ENCODE measurements at places on chromosomes 5 and 9.

DNA sequence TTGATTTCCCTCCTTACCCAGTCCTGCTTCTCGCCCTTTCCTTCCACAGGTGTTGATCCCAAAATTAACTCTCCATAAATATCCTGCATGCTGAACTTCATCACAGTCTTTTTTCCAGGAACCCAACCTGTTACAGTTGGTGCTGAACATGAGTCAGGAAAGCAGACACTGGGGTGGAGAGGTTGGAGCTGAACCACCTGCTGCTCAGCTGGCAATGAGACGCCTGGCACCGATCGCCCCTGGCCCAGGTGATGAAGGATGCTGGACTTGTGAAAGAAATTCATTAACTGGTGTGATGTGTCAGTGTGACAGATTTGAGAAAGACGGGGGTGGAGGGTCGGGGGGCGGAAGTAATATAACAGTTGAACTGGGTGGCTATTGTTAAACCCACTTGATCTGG is 30.6 kb downstream of the CPLX2 start:
- DNase-seq = no peak

DNA sequence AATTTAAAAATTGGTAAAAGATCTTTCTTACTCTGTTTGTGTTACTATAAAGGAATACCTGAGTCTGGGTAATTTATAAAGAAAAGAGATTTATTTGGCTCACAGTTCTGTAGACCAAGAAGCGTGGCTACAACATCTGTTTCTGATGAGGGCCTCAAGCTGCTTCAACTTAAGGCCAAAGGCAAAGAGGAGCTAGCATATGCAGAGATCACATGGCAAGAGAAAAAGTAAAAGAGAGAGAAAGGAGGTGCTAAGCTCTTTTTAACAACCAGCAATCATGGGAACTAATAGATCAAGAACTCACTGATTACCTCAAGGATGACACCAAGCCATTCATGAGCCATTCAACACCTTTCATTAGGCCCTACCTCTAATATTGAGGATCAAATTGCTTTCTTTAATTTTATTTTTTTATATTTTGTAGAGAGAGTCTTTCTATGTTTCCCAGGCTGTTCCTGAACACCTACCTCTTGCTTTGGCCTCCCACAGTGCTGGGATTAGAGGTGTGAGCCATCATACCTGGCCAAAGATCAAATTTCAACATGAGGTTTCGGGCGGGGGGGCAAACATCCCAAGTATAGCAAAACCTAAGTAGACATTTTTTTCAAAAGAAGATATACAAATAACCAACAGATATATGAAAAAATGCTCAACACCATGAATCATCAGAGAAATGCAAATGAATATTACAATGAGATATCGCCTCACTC is 16.0 kb upstream of the SHC3 start:
- no peak for DNase-seq

- no peak for DNase-seq
These were observed 74.9 kb upstream of the CACNA1B start for GRCh38 chr9:137802521-137803243.

DNA sequence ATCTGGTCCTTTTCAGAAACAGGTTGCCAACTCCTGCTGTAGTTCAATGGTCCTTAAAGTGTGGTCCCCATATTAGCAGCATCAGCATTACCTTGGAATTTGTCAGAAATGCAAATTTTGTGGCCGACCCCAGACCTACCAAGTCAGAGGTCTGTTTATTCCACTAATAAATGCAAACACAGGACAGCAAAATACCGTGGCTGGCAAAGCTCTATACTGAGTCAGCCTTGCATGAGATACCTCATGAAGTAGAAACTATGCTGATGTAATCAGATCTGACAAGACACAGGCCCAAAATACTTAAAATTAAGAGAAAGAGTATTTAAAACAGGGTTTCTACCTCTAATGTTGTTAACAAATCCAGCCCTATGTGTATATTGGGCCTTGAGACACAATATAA is 3.0 kb downstream of the GOLM1 start:
- DNase-seq = no peak

DNA sequence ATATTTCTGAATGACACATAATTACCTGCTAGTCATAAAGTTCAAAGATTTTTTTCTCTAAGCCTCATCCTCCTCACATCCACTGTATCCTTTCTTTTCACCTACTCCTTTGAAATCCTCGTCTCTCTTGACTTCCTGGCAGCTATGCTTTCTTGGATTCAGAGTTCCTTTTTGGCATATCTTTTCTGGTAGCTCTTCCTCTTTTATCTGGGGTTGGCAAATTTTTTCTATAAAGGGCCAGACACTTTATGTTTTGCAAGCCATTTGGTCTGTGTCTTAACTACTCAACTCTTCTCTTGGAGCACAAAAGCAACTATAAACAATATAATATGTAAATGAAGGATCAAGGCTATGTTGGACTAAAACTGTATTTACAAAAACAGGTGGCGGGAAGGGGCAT is 197.5 kb downstream of the KIAA0825 start:
- DNase-seq = no peak

- DNase-seq = no peak
These were observed 73.7 kb upstream of the TNC start for GRCh38 chr9:115191667-115192066.

GRCh38 chr5:160379511-160379910 is 9.1 kb upstream of the C1QTNF2 start:
- DNase-seq = no peak

DNA sequence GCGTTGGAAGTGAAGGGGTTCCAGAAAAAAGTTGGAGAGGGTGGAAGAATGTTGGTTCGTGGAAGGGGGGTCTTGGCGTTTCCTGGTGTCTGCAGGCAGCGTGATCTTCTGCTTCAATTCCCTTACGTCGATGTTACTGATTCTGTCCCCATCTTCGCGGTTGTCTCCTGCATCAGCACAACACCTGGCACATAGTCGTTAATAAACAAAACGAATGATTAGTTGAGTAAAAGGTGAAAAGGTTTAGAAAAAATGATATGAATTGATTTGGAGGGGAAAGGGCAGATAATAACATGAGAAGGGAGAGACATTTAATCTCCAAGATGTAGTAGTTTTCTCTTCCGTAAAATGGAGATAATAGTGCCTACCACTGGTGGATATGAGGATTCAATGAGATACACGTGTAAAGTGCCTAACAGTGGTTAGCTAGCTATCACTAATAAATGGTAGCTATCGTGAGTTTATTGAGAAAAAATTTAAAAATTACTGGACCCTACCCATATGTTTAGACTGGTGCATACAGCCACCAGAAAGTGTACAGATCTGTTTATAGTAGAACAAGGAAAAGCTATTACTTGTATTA is 556 bp downstream of the MTREX start:
- DNase-seq = no peak

DNA sequence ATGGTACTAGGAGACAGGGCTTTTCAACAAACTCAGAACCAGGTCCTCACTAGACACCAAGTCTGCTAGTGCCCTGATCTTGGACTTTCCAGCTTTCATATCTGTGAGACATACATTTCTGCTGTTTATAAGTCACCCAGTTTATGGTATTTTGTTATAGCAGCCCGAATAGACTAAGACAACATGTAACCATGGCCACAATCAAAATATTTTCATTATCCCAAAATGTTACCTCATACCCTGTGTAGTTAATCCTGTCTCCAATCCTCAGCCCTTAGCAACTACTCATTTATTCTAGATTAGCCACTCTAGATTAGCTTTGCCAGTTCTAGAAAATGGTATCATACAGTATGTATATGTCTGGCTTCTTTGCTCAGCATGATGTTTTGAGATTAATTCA is 6.3 kb upstream of the ATG10 start:
- DNase-seq = no peak
